ENCODE measurements at places on chromosomes 16 and 17. TPM values are rescaled to one million over a fixed set of nuclear protein-coding genes. Genes with fewer than 3 reads are reported as not detected.

DNA sequence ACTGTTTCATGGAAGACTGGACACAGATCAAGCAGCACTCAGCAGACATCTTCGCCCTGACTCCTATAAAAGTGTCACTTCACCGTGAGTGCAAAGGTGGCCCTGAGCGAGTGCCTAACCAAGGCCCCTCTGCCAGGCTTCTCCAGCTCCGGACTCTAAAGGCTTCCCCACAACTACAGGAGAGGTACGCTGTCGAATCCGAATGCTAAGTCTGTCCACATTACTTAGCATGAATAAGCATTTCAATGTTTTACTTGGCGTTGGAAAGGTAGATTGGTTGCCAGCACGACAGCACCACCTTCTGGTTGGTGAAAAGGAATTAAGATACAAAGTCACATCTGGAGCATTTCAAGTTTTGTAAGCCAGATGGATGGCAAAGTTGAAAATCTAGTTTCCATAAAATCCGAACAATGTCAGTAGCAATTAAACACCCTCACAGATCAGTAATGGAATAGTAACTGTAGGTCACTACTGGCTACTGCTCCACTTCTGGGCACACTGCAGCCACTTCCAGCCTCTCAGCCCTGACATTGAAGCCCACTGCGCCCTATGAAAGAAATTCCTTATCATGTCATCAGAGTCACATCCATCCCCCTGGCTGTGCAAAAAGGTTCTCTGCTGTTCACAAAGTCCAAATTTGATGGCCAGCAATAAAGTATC lies 100.9 kb downstream of the PARN start:
- DNase-seq, result peak; percentile 67

GRCh38 chr17:65433592-65433991 lies 127.9 kb downstream of the AXIN2 start:
- no peak for DNase-seq

DNA sequence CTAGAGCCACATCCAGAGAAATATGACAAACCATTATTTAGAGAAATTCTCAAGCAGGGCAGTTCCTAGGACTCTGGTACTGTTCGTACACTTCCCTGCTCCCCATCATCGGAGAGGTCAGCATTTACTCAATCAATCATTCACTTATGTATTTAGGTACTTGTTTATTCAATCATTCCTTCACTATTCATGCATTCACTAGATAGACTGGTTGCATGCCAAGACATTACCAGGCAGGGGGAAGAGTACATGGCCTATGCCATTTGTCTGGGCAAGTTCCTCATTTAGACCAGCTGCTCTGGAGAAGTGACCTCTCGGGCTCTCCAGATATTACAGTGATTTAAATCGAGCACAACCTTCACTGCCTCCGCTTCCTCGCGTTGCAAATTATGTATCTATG lies 603.4 kb downstream of the KCNJ2 start:
- DNase-seq, result no peak

GRCh38 chr17:57586742-57587141 lies 158.4 kb downstream of the CCDC182 start:
- no peak for DNase-seq

Gene OTOA
- total RNA-seq, result 0.11 TPM

GRCh38 chr17:4364622-4365041 lies 1.8 kb downstream of the UBE2G1 start:
- DNase-seq, result no peak

DNA sequence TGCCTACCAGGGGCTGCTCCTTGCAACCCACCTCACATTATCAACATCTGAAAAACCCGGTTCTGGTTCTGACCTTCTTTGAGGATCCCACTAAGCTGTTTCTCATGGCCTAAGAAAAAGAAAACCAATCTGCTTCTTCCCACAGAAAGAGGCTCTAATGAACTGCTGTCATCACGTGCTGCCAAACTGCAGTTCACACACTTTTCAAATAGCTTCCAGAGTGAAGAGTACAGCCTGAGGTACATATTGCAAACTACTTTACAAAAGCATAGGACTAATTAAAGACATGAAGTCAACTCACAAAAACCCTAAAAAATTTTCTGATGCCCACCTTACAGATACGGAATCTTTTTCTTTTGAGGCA lies 36.7 kb downstream of the SMG6 start:
- DNase-seq, result no peak

Gene WFIKKN1
- 0.14 TPM for total RNA-seq

DNA sequence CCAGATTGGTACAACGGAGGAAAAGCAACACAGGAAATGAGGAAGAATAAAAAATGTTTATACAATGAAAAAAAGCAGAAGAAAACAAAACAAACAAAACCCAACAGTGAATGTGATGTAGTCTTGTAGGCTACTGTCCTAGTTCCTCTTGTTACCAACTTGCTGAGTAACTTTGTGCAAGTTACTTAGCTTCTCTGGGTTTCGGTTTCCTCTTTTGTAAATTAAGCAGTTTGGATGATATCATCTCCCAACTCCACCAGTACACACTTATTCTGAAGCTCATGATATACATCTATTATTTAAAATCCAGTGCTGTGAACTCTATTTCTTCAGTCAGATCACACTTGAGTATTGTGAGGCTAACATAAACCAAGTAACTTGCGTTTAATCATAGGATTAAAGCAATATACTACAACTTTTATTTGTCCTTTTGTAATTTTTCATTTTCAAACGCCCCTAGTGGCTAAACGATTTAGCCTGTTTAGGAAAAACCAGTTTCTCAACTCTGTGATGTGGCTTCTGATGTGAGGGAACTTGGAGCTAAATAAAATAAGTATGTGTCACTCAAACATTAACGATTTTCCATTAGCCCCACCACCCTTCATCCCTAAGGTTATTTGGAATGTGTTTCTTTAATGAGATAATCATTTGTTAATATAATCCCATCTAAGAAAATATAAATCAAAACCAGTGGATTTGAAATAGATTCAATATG lies 1.4 kb upstream of the UNK start:
- peak; percentile 59 for DNase-seq

GRCh38 chr17:34151102-34151501 lies 104.0 kb upstream of the CCL2 start:
- peak; percentile 20 for DNase-seq

DNA sequence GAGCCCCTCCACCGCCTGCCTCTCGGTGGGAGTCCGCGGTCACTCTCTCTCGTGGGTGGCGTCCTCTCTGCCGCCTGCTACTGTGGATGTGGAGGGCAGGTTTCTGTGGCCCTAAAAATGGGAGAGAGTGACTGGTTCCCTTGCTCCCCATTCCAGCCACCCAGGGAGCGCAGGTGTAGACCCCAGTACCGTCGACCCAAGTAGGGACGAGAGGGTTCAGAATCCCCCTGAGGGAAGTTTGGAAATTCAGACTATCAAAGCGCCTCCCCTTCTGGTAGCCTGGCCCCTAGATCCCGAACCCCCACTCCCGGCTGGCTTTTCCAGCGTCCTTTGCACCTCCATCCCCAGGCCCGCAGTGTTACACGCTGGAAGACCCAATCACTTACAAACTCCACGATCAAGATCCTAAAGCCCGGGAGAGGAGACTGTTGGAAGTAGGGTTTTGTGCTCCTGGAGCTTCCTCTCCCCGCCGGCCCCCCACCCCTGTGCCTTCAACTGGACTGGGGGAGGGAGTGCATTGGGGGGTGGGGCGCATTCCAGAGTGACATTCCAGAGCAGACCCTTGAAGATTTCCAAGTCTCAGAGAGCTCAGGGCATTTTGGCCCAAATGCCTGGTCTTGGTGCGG lies 991 bp downstream of the GPRC5C start:
- no peak for DNase-seq

Gene RPL23
- total RNA-seq, result 2,098 TPM

GRCh38 chr17:61617330-61617729 lies 26.3 kb upstream of the NACA2 start:
- no peak for DNase-seq

GRCh38 chr16:13835935-13836730 lies 83.8 kb upstream of the ERCC4 start:
- DNase-seq, result no peak

- no peak for DNase-seq
Observed at GRCh38 chr16:88814144-88814502, 2.4 kb upstream of the APRT start.

Gene TMC7
- 12.5 TPM for total RNA-seq

DNA sequence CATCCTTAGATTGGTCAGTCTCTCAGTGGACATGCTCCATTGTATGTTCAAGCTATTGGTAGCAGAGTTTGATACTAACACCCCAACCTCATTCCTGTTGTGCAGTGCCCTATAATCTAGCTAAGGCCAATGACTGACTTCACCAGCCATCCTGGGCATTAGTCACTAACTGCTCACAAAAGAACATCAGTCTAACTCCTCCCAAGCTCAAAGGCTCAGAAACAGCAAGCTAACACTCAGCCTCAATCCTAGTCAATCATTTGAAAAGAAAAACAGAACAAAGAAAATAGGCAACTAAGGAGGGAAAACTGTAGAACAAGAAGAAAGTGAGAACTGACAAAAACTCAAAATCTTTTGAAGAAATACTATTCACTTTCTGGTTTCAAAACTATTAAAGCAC lies 199.1 kb upstream of the C17orf78 start:
- peak; percentile 77 for DNase-seq

Gene CD300H
- not detected for total RNA-seq

Gene CARHSP1
- 126 TPM for total RNA-seq
